Smooth muscle cell of trachea (primary cell): ENCODE measurements at places on chromosomes 2 and 18. TPM values are rescaled to one million over a fixed set of nuclear protein-coding genes. Genes with fewer than 3 reads are reported as not detected.

The SULT6B1 gene
- not detected in 2 replicates for total RNA-seq

The ATP8B1 gene
- total RNA-seq: 65.3 and 83.7 TPM in 2 replicates

The WNT6 gene
- not detected in 2 replicates for total RNA-seq

The UGT1A3 gene
- total RNA-seq: not detected in 2 replicates

The ANKRD30B gene
- 0.15 and 0.50 TPM in 2 replicates for total RNA-seq

The SLC9A4 gene
- not detected in 2 replicates for total RNA-seq
